CD4-positive, alpha-beta T cell treated with Interleukin-10 for 1 hour (primary cell): ENCODE measurements at places on chromosomes 7 and 10.

DNA sequence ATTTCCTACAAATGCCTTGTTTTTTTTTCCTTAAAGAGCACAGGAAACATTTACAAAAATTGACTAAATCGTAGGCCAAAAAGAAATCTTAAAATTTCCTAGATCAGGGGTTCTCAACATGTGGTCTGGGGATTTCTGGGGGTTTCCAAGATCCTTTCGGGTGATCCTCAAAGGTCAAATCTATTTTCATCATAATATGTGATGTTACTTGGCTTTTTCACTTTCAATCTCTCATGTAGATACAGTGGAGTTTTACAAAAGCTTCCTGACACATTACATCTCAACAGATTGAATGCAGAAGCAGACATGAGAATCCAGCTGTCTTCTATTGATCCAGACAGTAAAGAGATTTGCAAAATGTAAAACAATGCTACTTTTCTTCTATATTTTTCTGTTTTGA, 497.3 kb downstream of the INHBA start:
- no peak for DNase-seq

- no peak for DNase-seq
Measured at GRCh38 chr10:30902621-30903396, 128.9 kb downstream of the ZNF438 start.

GRCh38 chr10:104122225-104123107, 495 bp downstream of the SFR1 start:
- no peak for DNase-seq

GRCh38 chr7:150520145-150520544, 5.5 kb downstream of the GIMAP7 start:
- DNase-seq = no peak

- DNase-seq = no peak
Measured at GRCh38 chr7:8303904-8304528, 42.0 kb upstream of the ICA1 start.

- DNase-seq = no peak
Measured at GRCh38 chr10:130335336-130335735, 199.1 kb downstream of the GLRX3 start.

DNA sequence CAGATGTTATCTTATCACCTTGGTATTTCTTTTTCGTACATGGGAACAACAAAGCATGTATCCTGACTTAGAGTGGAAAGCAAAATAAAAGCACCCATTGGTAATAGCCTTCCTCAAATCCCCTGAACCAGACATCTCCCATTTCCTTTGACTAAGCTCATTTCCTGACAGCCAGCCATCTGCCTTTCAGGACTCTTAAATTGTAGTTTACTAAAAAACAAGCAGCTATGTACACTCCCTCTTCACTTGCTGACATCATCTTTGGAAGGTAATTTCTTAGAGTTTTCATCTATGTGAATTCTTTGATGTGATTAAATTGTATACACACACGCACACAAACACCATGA, 40.7 kb downstream of the ARL4A start:
- DNase-seq = no peak

GRCh38 chr10:63596924-63597323, 75.7 kb downstream of the REEP3 start:
- DNase-seq = no peak

DNA sequence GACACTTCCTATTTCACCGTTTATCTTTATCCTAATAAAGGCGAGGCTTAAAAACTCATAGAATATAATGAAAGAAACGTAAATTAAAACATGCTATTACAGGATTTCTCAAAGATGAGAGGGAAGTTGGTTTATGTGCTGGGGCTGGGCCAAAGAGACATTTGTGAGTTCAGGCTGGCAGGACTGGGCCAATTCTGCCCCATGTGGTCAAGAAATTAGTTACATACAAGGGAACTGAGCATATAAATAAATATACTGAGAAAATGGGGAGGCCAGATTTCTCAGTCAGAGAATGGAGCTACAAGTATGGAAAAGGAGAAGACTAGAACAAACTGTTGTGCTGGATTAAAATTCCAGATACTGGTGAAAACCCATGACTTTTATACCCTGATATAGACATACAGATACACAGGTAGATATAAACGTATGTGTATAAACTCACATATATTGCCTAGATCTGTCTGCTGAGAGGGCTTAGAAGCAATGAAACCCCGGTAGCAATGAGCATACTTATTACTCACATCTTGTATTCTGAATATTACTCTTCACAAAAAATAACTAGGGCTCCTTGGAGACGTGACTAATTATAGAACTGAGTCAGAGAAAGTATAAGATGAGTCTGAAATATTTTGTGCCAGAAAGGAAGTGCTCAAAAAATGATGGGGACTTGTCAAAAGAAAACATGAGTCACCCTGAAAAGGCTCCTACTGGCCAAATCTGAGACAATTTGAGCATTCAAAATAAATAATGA, 155.7 kb upstream of the FGFR2 start:
- no peak for DNase-seq

DNA sequence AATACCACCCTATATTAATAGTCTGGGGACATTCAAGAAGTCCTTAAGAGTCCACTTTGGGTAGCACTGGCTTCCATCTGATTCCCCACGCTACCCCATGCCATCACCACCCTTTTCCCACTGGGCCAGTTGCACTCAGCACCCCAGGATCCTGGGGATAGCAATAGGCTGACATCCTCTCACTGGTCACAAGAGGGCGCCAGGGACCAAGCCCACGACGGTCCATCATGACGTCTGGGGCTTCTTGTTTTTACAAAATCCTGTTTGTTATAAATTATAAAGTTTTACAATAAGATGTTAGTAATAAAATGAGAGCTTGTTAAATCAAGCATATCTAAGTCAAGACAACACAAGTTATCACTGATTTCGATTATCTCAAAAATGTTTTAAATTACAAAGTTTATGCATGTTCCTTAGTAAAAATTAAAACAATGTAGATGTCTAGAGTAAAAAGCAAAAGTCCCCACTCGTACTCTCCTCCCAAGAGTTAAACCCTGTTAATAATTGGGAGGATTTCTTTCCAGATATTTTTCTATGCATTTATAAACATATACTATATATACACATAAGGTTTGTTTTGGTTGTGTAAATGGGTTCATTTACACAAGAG, 15.4 kb downstream of the GPNMB start:
- DNase-seq = peak; percentile 54

GRCh38 chr10:73991884-73992245, 6.1 kb upstream of the VCL start:
- DNase-seq = peak; percentile 87
